Brain (organoid and tissue), 16 donors: ENCODE measurements at places on chromosomes 12 and 14.

- DNase-seq = no peak
Measured at GRCh38 chr12:53870117-53870516, 68.5 kb upstream of the HOXC13 start.

DNA sequence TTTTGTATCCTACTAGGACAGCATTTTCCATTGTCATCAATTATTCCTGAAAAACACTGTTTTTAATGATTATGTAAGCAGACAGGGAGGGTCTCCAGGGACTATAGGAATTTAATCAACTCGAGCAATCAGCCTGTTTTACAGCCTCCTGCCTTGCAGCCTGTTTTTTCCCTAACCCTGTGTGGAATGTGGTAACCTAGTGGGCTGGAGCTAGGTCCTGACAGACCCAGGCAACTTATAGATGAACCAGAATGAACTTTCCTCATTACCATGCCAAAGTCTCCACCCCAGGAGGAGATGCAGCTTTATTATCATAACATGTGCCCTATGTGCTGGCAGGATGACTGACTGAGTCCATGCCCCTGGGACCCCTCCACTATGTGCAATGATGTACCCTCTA, 375.1 kb downstream of the BMP4 start:
- no peak for DNase-seq

DNA sequence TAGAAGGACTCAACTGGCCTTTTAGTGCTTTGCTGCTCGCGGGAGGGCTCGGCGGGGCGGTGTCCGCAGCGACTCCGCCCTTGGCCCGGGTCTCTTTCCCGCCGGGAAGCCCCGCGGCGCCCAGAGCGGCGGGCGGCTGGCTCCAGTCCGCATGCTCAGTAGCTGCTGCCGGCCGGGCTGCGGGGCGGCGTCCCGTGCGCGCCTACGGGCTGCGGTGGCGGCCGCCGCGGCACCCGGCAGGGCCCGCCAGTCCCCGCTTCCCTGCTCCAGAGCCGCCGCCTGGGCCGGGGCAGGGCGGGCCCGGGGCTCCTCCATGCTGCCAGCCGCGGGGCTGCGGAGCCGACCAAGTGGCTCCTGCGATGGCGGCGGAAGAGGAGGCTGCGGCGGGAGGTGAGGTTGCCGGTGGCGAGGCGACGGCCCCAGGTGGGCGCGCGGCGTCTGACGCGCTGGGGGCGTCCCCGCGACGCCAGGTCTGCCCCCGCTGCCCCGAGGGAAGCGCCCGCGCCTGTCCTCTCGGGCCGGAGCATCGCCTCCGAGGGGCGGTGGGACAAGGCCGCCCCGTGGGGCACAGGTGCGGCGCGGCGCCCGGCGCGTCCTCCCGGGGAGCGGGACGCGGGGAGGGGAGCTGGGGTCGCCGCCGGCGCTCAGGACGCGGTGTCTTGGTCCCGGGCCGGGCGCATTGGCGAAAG, at the start of gene BMAL2:
Gene BMAL2 (plus strand): TSS at position 123 of the 689 bp plus-strand sequence. CDS start 237 bp downstream, at position 360.
- peak; percentile 57 for DNase-seq

DNA sequence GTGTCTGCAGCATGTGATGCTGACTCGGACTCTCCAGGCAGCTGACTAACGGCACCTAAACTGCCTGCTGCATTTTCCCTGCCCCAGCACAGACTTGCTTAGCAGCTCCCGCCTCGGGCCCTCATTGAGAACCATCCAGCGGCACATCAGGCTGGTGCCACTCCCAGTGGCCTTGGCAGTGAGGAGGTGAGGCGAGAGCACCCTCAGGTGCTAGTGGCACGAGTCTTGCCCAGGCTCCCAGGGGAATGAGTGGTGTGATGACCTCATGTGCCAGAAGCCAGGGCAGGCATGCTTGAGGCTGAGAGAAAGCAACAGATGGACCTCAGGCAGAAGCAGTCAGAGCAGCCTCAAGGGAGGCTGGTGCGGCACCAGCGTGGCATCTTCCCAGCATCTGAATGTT, 60.2 kb downstream of the PRKCH start:
- DNase-seq = no peak

- no peak for DNase-seq
Measured at GRCh38 chr12:47754881-47755280, 3.8 kb downstream of the RAPGEF3 start.

- DNase-seq = peak; percentile 54
Measured at GRCh38 chr14:88559852-88560251, 3.0 kb upstream of the ZC3H14 start.

DNA sequence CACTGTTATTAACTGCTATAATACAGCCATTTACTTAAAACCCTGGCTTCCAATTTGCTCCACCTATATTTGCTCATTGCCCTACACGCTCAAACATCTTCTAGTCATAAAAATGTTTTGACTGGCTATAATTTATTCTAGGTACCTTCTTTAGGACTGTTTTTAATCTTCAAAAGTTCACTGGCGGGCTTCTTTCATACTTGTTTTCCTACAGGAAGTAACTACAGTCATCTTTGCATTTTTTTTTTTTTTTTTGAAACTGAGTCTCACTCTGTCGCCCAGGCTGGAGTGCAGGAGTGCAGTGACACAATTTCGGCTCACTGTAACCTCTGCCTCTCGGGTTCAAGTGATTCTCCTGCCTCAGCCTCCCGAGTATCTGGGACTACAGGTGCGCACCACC, 32.5 kb downstream of the MPHOSPH9 start:
- no peak for DNase-seq

DNA sequence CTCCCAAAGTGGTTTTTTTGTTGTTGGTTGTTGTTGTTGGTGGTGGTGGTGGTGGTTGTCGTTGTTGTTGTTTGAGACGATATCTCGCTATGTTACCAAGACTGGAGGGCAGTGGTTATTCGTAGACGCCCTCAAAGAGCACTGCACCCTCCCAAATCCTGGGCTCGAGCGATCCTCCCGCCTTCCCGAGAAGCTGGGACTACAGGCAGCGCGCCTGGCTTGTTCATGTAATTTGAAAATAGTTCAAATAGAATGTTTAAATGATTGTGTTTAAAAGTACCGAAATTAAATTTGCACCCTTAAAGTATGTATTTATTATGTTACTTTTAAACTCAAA, 439 bp upstream of the ANAPC5 start:
- DNase-seq = no peak

DNA sequence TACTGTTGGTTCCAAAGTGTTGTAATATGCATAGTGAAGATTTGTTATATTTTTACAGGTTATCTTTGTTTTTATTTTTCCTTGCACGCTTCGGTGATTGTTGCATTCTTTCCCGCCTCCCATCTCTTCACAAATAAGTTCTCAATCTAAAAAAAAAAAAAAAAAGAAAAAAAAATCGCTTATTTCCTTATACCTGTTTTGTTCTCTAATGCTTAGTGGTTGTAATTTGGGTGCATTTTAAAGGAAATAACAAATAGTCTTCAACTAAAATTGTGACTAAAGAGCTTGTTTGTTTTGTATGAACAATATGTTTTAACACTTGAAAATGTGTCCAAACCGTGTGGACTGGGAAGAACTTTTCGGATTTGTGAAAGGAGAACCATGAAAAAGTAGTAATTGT, 1.5 kb downstream of the CAND1 start:
- no peak for DNase-seq

DNA sequence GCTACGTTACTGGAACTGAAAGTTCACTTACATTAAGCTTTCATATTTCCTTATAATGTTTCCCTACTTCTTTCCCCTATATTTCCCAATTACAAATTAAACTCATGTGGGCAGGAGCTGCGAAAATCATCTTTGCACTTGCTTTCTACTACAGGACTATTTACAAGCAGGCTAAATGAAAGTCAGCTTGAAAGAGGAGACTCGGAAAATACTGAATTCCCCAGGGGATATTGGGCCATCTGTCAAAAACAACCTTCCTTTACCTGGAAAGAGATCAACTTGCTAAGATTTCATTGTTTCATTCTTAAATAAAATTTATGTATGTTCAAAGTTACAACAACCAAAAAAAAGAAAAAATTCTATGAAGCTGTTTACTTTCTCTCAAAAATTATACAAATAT, 92.8 kb upstream of the BBS10 start:
- no peak for DNase-seq

- DNase-seq = peak; percentile 82
Measured at GRCh38 chr12:1661553-1662335, 29.1 kb upstream of the ADIPOR2 start.

GRCh38 chr14:102726191-102726949, 50.9 kb upstream of the TRAF3 start:
- no peak for DNase-seq

- no peak for DNase-seq
Measured at GRCh38 chr14:65052832-65053231, 49.5 kb downstream of the MAX start.

DNA sequence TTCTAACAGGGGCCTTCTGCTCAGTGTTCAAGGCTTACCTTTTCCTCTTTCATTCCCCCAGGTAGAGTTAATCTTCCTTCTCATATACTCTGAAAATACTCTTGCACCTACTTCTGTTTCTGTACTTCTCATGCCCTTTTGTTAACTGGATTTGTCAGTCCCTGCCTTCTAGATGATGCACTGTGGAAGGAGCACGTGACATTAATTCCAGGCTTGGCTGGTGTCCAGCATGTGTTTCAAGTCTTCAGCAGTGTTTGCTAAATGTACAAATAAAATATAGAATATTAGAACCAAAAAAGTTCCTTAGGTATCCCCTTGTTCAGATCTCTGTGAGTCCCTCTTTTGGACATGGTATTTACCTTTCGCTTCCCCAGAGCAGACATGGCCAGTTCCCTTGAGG, 27.9 kb upstream of the EVL start:
- DNase-seq = peak; percentile 39

GRCh38 chr14:20597108-20597507, 5.9 kb upstream of the RNASE12 start:
- DNase-seq = no peak

GRCh38 chr12:87795555-87795954, 233.6 kb downstream of the C12orf50 start:
- DNase-seq = no peak

GRCh38 chr12:57887631-57888408, 41.3 kb upstream of the CTDSP2 start:
- peak; percentile 48 for DNase-seq

- DNase-seq = no peak
Measured at GRCh38 chr12:7079826-7080125, 12.5 kb downstream of the C1R start.

- no peak for DNase-seq
Measured at GRCh38 chr12:571795-572531, 91.3 kb downstream of the NINJ2 start.

- DNase-seq = no peak
Measured at GRCh38 chr14:103555559-103556337, 6.7 kb downstream of the BAG5 start.

DNA sequence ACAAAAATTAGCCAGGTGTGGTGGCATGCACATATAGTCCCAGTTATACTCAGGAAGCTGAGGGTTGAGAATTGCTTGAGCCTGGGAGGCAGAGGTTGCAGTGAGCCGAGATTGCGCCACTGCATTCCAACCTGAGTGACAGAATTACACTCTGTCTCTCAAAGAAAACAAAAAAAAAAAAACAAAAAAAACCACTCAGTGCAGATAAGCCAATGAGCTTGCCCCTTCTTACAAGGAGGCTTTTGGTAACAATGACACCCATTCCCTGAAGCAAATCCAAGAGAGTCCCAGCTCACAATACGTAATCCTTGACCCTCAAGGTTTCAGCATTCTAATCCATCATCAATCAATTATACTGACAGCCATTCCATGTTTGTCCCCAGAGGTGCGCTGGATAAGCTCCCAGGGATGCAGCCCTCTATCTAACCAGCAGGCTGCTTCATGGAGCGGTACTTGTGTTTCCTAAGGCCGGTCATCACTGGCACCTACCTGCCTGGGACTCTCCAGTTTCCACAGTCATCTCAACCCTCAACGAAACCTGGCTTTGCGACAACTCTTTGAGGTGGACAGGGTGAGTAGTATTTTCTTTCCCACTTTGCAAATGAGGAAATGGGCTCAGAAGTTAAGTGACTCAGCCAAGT, 12.4 kb downstream of the GCN1 start:
- no peak for DNase-seq

- no peak for DNase-seq
Measured at GRCh38 chr14:56989359-56989758, 179.1 kb upstream of the OTX2 start.

DNA sequence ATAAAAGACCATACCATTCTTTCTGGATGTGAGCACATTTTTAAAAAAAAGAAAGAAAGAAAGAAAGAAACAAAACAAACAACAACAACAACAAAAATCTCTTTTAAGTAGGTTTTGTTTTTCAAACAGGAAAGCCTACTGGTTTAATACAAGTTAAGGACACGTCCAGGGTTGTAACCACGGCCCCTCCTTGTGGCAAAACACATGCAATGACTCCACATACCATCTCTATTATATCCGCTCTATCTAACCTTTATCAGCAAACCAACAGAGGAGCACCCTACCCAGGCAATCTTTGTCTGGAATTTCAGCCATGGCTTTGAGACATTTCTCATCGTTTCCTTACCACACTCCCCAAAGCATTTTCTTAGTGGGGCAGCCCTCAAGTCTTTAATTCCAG, 360.5 kb upstream of the TMPO start:
- peak; percentile 77 for DNase-seq

DNA sequence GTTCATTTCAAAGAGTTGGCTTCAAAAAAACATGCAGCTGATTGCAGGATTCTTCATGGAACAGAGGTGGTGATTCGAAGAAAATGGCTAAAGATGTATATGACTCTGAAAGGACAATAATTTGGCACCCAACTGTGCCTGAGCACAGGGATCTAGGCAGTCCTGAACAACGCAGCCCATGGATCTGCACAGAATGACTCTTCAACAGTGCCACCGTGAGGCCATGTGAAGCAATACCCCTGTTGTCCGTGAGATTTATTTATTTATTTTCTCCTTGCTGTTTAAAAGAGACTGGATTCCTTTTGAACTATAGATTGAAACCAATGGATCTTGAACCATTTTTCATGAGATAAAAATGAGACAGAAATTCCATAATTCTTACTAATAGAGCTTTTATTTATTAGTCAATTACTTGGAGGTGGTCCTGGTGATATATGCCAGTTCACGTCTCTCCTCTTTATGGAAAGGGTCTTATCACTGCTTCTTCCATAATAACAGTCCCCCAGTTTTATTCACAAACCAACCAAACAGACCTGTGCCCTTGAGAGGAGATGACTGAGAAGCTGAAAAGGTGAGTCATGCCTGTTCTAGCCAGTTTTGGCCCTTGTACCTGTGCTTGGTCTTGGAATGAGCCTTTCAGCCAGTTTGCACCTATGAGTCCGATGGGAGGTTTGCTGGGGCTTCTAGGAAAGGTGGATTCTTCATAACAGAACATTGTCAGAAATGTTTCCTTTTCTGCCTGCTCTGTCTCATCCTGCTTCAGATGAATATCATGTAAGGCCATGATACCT, 1598.3 kb downstream of the AACS start:
- DNase-seq = no peak

DNA sequence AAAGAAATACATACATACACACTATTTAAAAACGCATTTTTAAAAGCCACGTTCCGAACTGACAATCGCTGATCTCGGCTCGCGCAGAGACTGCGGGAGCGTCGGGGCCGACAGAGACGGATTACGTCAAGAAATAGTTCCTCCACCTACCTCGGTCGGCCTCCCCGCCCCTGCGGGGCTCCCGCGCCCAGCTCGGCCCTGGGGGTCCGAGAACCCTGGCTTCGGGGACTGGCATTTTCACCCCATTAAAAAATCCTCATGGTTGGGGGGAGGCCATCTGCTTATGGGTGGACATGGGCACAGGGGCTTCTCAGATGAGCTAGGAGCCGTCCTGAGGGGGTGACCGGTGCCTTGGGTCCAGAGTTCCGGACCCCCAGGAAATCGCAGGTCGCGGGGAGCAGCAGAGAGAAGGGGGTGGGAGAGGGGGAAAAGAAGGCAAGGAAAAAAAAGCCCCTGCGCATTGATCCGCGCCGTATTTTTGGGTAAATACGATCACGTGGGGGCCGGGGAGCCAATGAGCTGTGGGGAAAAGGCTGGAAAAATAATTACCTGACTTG, 324 bp upstream of the HOXC9 start:
- DNase-seq = no peak

GRCh38 chr12:22395666-22396065, 61.2 kb upstream of the ST8SIA1 start:
- no peak for DNase-seq
